ENCODE measurements at places on chromosomes 4 and X. TPM values are rescaled to one million over a fixed set of nuclear protein-coding genes. Genes with fewer than 3 reads are reported as not detected.

TEX13B gene
- total RNA-seq = not detected

DNA sequence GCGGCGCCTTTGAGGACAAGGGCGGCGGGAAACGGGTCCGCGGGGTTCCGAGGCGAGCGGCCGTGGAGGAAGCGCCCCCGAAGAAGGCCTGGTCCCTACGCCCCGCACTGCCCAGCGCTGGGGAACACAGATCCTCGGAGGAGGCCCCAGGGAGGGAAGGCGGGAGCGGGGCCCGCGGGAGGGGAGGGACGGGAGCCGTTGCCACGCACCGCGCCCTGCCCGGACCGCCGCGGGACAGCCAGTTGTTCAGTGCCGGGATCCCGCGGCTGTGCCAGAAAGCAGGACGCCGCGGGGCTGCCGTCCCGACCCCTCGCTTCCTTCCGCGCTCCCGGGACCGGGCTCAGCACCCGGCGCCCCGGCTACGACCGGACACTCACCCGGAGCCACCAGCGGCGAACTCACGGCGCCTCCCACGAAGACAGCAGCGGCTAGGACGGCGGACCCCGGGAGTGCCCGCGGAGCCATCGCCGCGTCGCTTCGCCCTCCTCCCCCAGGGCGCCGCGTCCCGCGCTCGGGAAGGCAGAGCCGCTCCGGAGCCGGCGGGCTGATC, 278 bp downstream of the RELL1 start:
- peak overlapping the region; percentile 93 for H3K4me3 ChIP-seq
- no peaks in the 10 kb centered on the region for H3K27me3 ChIP-seq
- peak; percentile 37 for DNase-seq
- peaks cover 32% of the 10 kb centered on the region for H3K4me1 ChIP-seq
- no peaks in the 10 kb centered on the region for H3K36me3 ChIP-seq

DNA sequence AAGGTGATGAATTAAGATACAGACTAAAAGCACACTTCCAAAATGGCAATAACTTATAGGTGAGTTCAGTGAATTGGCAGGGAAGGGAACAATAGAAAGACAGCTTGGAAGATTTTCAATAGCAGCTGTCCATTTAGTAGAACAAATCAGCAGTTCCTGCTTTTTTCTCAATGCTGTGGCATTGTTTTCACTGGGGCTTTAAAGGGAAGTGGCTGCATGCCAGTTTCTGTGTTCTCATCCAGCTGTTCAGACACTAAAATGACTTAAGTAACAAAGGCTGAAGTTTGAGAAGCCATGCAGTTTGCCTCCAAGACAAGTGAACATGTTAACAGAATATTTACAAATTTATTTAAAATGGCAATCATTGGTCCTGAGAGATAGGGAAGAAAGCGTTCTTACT, 291.9 kb downstream of the FAM47A start:
- no peak overlapping the region for H3K27ac ChIP-seq
- H3K36me3 ChIP-seq = no peaks in the 10 kb centered on the region
- no peaks in the 10 kb centered on the region for H3K27me3 ChIP-seq
- DNase-seq = no peak
- H3K4me3 ChIP-seq = no peak overlapping the region

GRCh38 chr4:186622788-186623464, 67.6 kb upstream of the MTNR1A start:
- H3K27me3 ChIP-seq = no peaks in the 10 kb centered on the region
- no peak for DNase-seq
- H3K27ac ChIP-seq = no peak overlapping the region
- H3K4me3 ChIP-seq = no peak overlapping the region
- H3K36me3 ChIP-seq = no peaks in the 10 kb centered on the region
- H3K4me1 ChIP-seq = no peaks in the 10 kb centered on the region

- no peak overlapping the region for H3K27ac ChIP-seq
- no peaks in the 10 kb centered on the region for H3K27me3 ChIP-seq
- DNase-seq = no peak
- no peaks in the 10 kb centered on the region for H3K36me3 ChIP-seq
Observed at GRCh38 chr4:87624698-87625097, 16.4 kb downstream of the DSPP start.

TMEM255A gene
- total RNA-seq = not detected

DNA sequence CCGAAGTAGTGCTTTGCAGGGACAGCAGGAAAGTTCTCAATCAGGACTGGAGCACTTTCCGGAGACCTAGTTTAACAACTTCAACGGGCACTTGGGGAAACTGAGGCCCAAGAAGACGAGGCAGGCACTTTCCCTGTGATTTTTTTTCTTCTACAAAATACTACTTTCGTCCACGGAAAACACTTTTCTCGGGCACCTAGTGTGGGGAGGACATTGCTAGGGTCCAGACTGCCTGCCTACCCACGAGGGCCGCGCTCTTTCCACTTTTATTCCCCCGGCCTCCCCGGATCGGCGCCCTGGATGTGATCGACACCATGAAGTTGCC, 125.4 kb upstream of the CXorf66 start:
- no peak overlapping the region for H3K4me3 ChIP-seq
- no peak overlapping the region for H3K27ac ChIP-seq
- H3K36me3 ChIP-seq = no peaks in the 10 kb centered on the region
- H3K27me3 ChIP-seq = peaks cover 3% of the 10 kb centered on the region
- no peaks in the 10 kb centered on the region for H3K4me1 ChIP-seq

- no peaks in the 10 kb centered on the region for H3K36me3 ChIP-seq
- H3K4me3 ChIP-seq = no peak overlapping the region
- DNase-seq = no peak
- H3K27me3 ChIP-seq = no peaks in the 10 kb centered on the region
- no peaks in the 10 kb centered on the region for H3K4me1 ChIP-seq
Observed at GRCh38 chr4:7384003-7384928, 50.5 kb downstream of the PSAPL1 start.

GRCh38 chr4:77699731-77700210, 94.2 kb downstream of the CXCL13 start:
- H3K36me3 ChIP-seq = no peaks in the 10 kb centered on the region
- no peak overlapping the region for H3K27ac ChIP-seq
- H3K4me1 ChIP-seq = no peaks in the 10 kb centered on the region
- DNase-seq = no peak
- no peak overlapping the region for H3K4me3 ChIP-seq
- peaks cover 7% of the 10 kb centered on the region for H3K27me3 ChIP-seq

DNA sequence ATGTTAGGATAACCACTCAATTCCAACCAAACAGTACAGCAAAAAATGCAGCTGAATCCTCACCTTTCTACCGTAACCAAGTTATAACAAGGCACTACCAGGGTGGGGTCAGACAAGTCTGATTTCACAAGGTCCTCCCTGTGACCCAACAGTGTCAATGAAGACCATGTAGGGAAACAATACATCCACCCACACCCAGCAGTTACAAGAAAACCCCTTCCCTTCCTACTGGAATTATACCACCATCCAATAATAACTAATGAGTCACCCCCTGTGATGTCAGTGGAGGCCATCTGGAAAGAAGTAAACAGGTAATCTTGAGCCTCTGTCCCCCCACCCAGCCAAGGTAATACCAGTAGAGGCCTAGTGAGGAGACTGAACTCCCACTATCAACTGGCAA, 117.6 kb downstream of the FGF16 start:
- H3K27ac ChIP-seq = no peak overlapping the region
- H3K4me3 ChIP-seq = no peak overlapping the region
- H3K36me3 ChIP-seq = peaks cover 7% of the 10 kb centered on the region
- no peaks in the 10 kb centered on the region for H3K27me3 ChIP-seq
- DNase-seq = no peak
- H3K4me1 ChIP-seq = no peaks in the 10 kb centered on the region

FHIP1A gene
- 0.39 TPM for total RNA-seq

GRCh38 chr4:10074767-10075105, 41.9 kb downstream of the WDR1 start:
- no peaks in the 10 kb centered on the region for H3K27me3 ChIP-seq
- H3K36me3 ChIP-seq = peaks cover 74% of the 10 kb centered on the region
- H3K27ac ChIP-seq = no peak overlapping the region
- DNase-seq = no peak

- H3K4me3 ChIP-seq = no peak overlapping the region
- no peak overlapping the region for H3K27ac ChIP-seq
- peaks cover 6% of the 10 kb centered on the region for H3K27me3 ChIP-seq
Observed at GRCh38 chr4:185473247-185473646, 1.7 kb upstream of the CCDC110 start.

MAP9 gene
- 2.9 TPM for total RNA-seq

GRCh38 chrX:15790769-15791290, 546 bp downstream of the ZRSR2 start:
- H3K36me3 ChIP-seq = peaks cover 11% of the 10 kb centered on the region
- peak overlapping the region; percentile 93 for H3K27ac ChIP-seq
- H3K27me3 ChIP-seq = no peaks in the 10 kb centered on the region
- peak overlapping the region; percentile 92 for H3K4me3 ChIP-seq
- DNase-seq = no peak

LNX1 gene
- total RNA-seq = not detected

GRCh38 chrX:119156241-119156640, 28.6 kb upstream of the KIAA1210 start:
- no peaks in the 10 kb centered on the region for H3K36me3 ChIP-seq
- H3K27ac ChIP-seq = no peak overlapping the region
- DNase-seq = no peak
- no peaks in the 10 kb centered on the region for H3K27me3 ChIP-seq
- no peaks in the 10 kb centered on the region for H3K4me1 ChIP-seq
- no peak overlapping the region for H3K4me3 ChIP-seq

DNA sequence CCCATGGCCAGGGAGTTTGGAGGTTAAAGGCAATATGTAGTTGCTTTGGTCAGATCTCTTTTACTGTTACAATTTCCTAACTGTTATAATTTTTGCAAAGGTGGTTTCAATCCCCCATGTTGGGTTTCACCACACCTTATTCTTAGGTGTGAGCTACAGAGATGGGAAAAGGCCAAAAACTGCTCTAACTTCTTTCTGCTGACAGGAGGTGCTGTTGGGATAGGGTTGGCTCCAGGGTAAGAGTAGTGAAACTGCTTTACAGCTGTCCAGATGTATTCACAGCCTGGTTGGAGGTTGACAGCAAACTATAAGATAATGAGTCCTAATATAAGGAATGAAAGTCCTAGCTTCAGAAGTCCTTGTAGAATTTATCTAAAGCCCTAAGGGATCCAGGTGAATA, 181.3 kb upstream of the TEX13D start:
- H3K36me3 ChIP-seq = no peaks in the 10 kb centered on the region
- no peak overlapping the region for H3K27ac ChIP-seq
- no peaks in the 10 kb centered on the region for H3K4me1 ChIP-seq
- no peak overlapping the region for H3K4me3 ChIP-seq
- H3K27me3 ChIP-seq = no peaks in the 10 kb centered on the region
- DNase-seq = no peak

GRCh38 chr4:25755911-25756310, 100.3 kb downstream of the SLC34A2 start:
- DNase-seq = no peak
- H3K4me1 ChIP-seq = no peaks in the 10 kb centered on the region
- H3K36me3 ChIP-seq = peaks cover 57% of the 10 kb centered on the region
- no peak overlapping the region for H3K27ac ChIP-seq
- no peak overlapping the region for H3K4me3 ChIP-seq

DNA sequence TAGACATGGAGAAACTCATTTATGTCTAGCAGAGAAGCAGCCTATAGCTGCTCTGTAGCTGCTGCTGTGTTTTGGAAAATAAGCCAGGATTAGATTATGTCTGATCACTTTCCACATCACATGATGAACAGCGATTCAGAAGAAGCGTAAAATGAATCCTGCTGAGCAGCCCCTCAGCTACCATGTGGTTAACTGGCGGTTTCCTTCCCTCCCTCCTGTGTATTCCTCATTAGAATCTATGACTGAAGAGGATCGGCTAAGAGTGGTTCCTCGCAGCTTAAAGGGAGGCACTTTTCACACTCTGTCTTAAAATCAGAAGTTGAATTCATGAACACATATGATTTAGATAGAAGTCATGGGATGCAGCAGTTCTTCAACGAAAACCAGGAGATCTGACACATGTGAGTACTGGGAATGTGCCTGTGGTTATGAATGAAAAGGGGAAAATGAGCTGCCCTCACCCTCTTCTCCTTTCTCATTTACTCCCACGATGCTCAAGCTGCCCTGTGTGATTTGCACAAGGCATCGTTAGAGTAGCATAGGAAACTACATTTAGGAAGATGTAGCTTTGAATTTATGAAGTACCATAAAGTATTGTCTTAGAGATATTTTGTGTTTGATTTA, at the start of gene PPEF1:
TSS of gene PPEF1 (plus strand) at position 220 of the 624 bp plus-strand sequence. CDS start at position 356, 136 bp downstream.
- H3K36me3 ChIP-seq = no peaks in the 10 kb centered on the region
- no peaks in the 10 kb centered on the region for H3K27me3 ChIP-seq
- no peak for DNase-seq
- no peak within 1 kb of the TSS for H3K27ac ChIP-seq
- H3K4me3 ChIP-seq = no peak within 1 kb of the TSS

MPC1L gene
- total RNA-seq = not detected

DNA sequence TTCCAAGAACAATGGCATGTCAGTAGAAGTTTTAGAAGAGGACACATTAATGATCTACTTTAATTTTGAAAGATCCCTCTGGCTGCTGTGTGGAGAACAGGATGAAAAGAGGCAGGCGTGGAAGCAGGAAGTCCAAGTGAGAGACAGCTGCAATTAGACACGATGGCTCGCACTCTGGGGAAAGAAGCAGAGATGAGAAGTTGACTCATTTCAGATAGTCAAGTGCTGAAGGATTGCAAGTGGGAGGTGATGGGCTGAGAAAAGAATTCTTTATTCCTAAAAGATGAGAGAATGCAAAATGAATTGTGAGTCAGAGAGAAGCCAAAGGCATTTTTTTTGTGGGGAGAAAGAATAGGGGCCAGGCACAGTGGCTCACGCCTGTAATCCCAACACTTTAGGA, 16.5 kb downstream of the RXFP1 start:
- H3K36me3 ChIP-seq = no peaks in the 10 kb centered on the region
- no peaks in the 10 kb centered on the region for H3K27me3 ChIP-seq
- H3K4me1 ChIP-seq = no peaks in the 10 kb centered on the region

GRCh38 chr4:140982613-140983340, 150.5 kb downstream of the RNF150 start:
- no peak for DNase-seq
- no peaks in the 10 kb centered on the region for H3K36me3 ChIP-seq
- no peak overlapping the region for H3K27ac ChIP-seq
- no peak overlapping the region for H3K4me3 ChIP-seq
- H3K27me3 ChIP-seq = no peaks in the 10 kb centered on the region
- no peaks in the 10 kb centered on the region for H3K4me1 ChIP-seq

DNA sequence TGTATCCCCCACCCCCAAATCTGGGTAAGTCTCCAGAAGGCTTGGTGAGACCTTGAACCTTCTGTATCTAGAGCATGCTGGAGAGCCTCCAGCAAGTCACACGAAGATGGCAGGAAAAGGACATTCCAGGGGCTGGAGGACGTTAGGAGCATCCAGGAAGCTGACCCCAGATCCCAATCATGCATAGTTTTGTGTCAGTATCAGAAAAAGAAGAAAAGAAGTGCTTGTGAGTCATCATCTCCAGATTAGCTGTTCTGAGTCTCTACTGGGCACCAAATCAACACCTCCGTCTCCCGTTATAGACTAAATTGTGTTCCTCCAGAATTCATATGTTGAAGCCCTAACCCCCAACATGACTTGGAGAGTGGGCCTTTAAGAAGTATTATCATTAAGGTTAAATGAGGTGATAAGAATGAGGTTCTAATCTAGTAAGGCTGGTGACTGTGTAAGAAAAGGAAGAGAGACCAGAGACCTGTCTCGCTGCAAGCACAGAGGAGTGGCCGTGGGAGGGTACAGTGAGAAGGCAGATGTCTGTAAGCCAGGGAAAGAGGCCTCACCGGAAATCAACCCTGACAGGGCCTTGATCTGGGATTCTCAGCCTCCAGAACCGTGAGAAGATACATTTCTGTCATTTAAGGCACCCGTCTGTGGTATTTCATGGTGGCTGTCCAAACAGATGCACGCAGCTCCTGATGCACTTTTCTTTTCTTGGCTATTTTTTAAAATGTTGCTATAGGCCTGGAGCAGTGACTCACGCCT, 38.1 kb upstream of the CLDN24 start:
- no peak overlapping the region for H3K27ac ChIP-seq
- H3K4me3 ChIP-seq = no peak overlapping the region

GPR82 gene
- not detected for total RNA-seq
